ENCODE measurements at places on chromosomes 3 and 15.

- DNase-seq: no peak
Measured at GRCh38 chr15:59176653-59177316, 29.9 kb upstream of the LDHAL6B start.

DNA sequence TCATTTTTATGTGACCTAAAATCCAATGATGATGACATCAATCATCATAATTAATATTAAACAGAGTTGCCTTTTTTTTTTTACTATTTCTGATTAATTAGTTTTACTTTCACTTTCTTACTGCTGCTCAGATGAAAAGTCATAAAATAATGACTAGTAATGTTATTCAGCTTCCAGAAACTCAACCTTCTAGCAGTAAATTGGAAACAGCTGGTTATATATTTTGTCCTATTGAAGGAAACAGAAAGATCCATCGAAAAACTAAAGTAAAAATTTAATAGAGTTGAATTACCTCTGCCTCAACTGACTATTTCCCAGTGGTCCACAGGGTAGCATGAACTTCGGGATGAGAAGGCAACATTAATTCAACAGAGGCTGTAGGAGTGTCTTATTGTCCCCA lies 107.1 kb upstream of the PTX3 start:
- DNase-seq: peak; percentile 47

DNA sequence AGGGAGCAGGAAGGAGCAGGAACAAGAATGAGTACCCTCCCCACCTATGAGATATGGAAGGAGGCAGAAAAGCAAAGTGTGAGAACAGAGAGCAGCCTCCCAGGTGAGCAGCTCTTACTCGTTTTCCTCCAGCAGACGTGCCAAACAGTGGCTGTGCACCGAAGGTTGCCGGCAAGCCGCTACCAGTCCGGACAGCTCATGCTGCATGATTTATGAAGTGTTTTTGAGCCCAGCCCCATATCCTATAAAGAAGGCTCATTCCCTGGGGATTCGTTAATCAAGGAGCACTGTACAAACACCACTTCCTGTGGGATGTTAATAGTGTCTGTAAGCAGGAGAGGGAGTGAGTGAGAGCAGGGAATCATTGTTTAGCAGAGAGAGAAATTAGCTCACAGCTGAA lies 118.3 kb upstream of the FOXB1 start:
- peak; percentile 6 for DNase-seq

DNA sequence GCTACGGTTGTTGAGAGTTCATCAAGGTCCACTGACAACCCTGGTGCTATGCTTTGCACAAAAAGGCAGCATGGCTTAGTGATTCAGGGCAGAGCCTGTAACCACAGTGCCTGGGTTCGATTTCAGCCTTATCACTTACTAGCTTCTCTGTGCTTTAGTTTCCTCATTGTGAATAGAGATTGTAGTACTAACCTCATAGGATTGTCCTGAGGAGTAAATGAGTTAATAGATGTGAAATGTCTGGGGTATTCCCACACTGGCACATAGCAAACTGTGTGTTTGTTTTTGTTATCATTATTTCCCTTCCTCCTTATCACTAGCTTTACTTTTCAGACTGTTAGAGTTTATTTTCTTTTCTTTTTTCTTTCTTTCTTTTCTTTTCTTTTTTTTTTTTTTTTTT lies 16.3 kb downstream of the CRTAP start:
- no peak for DNase-seq

GRCh38 chr15:27743638-27744037 lies 355.5 kb downstream of the OCA2 start:
- DNase-seq: no peak

DNA sequence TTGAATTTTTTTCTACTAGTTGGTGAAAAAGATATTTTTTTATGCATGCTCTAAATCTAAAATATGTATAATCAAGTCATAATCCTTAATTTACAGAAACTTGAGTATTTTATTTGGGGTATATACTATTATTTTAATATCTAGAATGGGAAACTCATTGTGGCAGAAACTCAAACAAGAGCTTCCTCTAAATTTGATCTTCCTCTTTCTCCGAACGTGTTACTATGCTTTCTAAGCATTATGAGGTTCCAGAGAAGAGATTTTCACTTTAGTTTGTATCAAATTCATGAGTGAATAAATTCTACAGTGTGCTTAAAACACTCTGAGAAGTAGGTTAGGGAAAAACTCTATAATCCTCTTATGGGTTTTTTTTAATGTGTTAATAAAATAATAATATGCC lies 173.1 kb downstream of the POTEB3 start:
- no peak for DNase-seq

- DNase-seq: no peak
Measured at GRCh38 chr3:5181469-5182141, 5.9 kb upstream of the EDEM1 start.

- no peak for DNase-seq
Measured at GRCh38 chr3:40996827-40997710, 202.2 kb upstream of the CTNNB1 start.

DNA sequence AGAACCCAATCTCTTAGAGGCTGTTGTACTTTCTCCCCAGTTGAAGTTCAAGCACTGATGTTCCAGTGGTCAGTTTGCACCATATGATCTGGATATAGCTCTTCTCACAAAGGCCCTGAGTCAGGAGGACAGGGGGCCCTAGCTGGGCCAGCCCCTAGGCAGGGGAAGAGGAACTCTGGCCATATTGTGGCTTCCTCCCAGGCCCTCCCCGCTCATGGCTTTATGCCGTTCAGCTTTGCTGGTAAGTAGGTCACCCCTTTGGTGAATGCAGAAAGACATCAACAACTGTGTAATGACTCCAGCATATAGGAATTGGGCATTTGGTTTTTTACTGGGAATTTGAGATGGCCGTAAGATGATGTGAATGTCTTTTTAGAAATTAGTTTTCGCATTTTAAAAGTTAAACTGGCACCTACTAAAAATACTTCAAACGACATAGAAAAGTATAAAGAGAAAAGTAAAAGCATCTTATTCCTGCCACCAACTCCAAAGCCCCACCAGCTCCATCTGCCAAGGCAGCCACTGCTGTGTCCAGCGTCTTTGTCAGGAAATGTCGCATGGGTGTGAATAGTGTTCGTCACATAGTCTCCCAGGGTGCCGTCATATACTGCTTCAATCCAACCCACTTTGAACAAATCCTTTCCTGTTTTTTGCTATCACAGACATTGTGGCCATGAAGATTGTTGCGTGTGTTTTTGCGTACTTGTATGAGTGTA lies 25.3 kb downstream of the CCR9 start:
- no peak for DNase-seq

GRCh38 chr15:48527517-48527916 lies 118.0 kb downstream of the FBN1 start:
- DNase-seq: no peak

GRCh38 chr15:100645671-100646070 lies 43.3 kb downstream of the ASB7 start:
- DNase-seq: no peak

DNA sequence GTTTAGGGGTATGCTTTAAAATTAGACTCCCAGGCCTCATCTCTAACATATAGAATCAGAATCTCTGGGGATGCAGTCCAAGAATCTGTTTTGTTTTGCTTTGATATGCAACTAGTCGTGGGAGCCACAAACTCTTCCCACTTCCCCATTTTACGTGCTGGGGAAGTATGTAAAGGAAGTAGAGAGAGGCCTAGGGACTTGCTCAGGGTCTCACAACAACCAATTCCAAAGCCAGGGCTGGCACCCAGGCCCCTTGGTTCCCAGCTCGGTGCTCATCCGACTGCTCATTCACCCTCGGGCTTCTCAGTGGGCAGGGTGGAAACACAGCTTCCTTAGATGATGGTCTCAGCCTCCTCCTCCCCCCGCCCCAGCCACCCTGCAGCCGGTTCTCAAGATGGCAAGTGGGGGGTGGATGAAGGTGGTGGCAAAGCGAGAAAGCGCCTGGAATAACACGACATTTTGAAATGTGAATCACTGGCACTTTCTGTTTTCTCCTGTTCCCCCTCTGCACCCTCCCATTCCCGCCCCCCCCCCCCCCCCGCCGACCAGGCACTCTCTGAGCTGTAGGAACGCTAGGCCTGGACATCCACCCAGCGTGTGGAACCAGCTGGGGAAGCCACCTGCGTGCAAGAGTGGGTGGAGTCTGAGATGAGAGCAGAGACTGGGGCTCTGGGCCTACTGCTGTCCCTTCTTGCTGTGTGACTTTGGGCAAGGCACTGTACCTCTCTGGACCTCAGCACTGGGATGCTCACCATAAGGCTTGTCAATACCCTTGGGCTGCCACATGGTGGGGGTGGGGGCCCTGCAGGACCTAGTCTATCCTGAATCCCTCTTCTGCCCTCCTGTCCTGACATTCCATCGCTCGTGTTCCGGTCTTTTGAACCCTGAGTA lies 214.5 kb downstream of the RPLP1 start:
- DNase-seq: no peak

GRCh38 chr15:63918317-63918672 lies 84.5 kb upstream of the HERC1 start:
- no peak for DNase-seq

DNA sequence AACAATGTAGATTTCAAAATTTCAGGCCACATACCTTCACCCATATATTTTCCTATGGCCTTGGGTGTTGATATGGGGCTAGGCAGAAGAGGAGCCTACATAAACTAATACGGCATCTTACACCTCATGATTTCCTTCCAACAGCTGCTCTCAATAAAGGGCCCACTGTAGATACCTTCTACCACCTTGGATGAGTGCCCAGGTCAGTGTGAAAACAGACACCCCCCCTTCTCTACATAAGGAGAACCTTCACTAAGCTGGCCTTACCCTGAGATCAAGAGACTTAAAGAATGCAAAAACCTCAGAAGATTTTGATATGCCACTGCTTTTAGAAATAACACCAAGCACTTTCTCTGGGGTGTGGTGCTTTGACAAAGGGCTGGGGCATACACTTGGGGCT lies 42.7 kb downstream of the SH3BP5 start:
- no peak for DNase-seq

- DNase-seq: no peak
Measured at GRCh38 chr3:134406331-134407238, 32.3 kb upstream of the AMOTL2 start.

DNA sequence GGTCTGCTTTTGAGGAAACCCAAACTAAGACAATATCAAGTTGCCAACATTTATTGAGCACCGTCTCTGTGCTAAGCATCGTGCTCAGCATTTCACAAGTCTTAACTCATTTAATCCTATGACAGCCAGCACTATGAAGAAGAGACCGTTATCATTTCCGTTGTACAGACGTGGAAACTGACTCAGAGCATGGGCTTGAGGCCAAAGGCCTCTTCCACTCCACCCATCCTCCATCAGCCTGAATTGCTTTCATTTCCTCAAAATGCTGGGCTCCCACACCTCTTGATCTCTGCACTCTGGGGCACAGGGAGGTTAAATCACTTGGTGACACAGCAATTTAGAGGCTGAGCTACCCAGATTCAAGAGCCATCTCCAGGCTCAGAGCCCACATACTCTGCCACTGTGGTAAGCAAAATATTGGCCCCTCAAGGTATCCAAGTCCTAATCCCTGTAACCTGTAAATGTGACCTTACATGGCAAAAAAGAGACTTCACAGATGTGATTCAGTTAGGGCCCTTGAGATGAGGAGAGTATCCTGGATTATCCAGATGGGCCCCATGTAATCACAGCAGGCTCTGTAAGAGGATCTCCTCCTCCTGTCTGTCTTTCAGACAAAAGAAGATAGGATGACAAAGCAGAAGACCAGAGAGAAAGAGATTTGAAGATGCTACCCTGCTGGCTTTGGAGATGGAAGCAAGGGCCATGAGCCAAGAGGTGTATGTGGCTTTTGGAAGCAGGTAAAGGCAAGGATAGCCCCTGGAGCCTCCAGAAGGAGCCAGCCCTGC lies 24.3 kb upstream of the FLNB start:
- peak; percentile 94 for DNase-seq

- no peak for DNase-seq
Measured at GRCh38 chr3:153245661-153246060, 83.6 kb downstream of the RAP2B start.

- DNase-seq: no peak
Measured at GRCh38 chr3:23442598-23443383, 239.7 kb downstream of the UBE2E2 start.

GRCh38 chr3:194971965-194972364 lies 286.3 kb downstream of the FAM43A start:
- no peak for DNase-seq

- no peak for DNase-seq
Measured at GRCh38 chr15:92000709-92001108, 147.2 kb downstream of the SLCO3A1 start.

DNA sequence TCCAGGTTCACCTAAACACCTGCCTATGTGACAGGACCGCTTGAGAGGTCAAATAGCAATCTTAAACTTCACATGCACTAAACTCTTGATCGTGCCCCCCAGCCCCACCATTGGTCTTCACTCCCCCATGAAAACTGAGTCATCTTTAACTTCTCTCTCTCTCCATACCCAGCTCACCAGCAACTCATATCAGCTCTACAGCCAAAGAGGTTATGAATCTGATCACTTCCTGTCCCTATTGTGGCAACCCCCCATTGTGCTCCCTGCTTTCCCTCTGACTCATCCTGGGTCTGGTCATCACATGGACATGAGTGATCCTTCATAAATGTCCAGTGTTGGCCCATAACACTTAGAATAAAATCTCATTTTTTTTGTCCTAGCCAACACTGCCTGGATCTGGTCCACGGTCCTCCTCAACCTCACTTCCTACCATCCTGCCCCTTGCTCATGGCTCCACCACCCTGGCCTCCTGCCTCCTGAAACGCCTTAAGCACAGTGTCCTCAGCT lies 103.4 kb upstream of the HACD2 start:
- peak; percentile 90 for DNase-seq

GRCh38 chr3:73952781-73953180 lies 328.0 kb upstream of the PDZRN3 start:
- no peak for DNase-seq

DNA sequence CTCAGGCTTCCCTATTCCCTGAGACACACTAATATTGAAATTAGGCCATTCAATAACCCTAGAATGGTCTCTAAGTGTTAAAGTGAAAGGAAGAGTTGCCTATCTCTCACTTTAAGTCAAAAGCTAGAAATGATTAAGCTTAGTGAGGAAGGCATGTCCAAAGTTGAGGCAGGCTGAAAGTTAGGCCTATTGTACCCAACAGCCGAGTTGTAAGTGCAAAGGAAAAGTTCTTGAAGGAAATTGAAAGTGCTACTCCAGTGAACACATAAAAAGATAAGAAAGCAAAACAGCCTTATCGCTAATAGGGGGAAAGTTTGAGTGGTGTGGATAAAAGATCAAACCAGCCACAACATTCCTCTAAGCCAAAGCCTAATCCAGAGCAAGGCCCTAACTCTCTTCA lies 117.9 kb upstream of the SPATA12 start:
- no peak for DNase-seq

DNA sequence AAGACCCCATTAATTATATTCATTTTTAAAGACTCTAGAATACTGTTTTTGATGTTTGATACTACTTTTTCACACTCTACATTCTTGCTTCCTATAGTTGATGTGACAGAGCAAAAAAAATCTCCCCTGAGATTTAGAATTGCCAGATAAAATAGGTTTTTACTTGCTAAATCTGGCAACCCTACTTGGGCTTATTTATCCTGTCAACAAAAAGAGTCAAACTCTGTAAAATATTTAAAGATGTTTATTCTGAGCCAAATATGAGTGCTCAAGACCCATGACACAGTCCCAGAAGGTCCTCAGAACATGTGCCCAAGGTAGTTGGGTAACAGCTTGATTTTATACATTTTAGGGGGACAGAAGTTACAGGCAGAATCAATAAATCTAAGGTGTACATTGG lies 72.3 kb downstream of the DAPK2 start:
- no peak for DNase-seq

- no peak for DNase-seq
Measured at GRCh38 chr3:188513662-188514328, 359.8 kb downstream of the LPP start.

GRCh38 chr3:194165271-194166018 lies 29.5 kb downstream of the HES1 start:
- DNase-seq: no peak
